Progenitor cell of endocrine pancreas (in vitro differentiated cells): ENCODE measurements at places on chromosomes 3 and 15. TPM values are rescaled to one million over a fixed set of nuclear protein-coding genes. Genes with fewer than 3 reads are reported as not detected.

The SLMAP gene
- total RNA-seq: 64.7 and 65.8 TPM in 2 replicates

The GPR87 gene
- 0.18 TPM in 1 of 2 replicates, not detected in the other for total RNA-seq

The ALS2CL gene
- total RNA-seq: 3.5 and 3.7 TPM in 2 replicates

GRCh38 chr3:120438665-120439370 is 12.0 kb downstream of the FSTL1 start:
- no peak overlapping the region for H3K4me3 ChIP-seq
- DNase-seq: no peak
- peak overlapping the region; percentile 65 for H3K27ac ChIP-seq
- no peaks in the 10 kb centered on the region for H3K27me3 ChIP-seq
- H3K36me3 ChIP-seq: peaks cover 12% of the 10 kb centered on the region

- H3K27me3 ChIP-seq: no peaks in the 10 kb centered on the region
- no peak for DNase-seq
- peaks cover 5% of the 10 kb centered on the region for H3K36me3 ChIP-seq
These were observed 29.9 kb upstream of the TJP1 start for GRCh38 chr15:29852201-29852600.

GRCh38 chr15:41934843-41935242 is 37.5 kb downstream of the EHD4 start:
- peaks cover 21% of the 10 kb centered on the region for H3K4me1 ChIP-seq
- H3K4me3 ChIP-seq: no peak overlapping the region
- no peaks in the 10 kb centered on the region for H3K27me3 ChIP-seq
- DNase-seq: no peak
- peaks cover 7% of the 10 kb centered on the region for H3K36me3 ChIP-seq

GRCh38 chr3:15294929-15295328 is 37.5 kb downstream of the SH3BP5 start:
- peaks cover 19% of the 10 kb centered on the region for H3K4me1 ChIP-seq
- no peak overlapping the region for H3K4me3 ChIP-seq
- H3K36me3 ChIP-seq: peaks cover 1% of the 10 kb centered on the region
- no peak for DNase-seq

GRCh38 chr3:11283139-11283475 is 10.9 kb downstream of the ATG7 start:
- H3K4me1 ChIP-seq: no peaks in the 10 kb centered on the region
- DNase-seq: no peak
- H3K4me3 ChIP-seq: no peak overlapping the region

- H3K4me1 ChIP-seq: peaks cover 31% of the 10 kb centered on the region
- peak; percentile 72 for DNase-seq
These were observed 733 bp downstream of the RNF111 start for GRCh38 chr15:58988006-58988785.

- peaks cover 21% of the 10 kb centered on the region for H3K27me3 ChIP-seq
- H3K4me3 ChIP-seq: no peak within 1 kb of the TSS
- peaks cover 10% of the 10 kb centered on the region for H3K4me1 ChIP-seq
These were observed at the start of gene AGBL1 for GRCh38 chr15:86079508-86080266. Gene AGBL1, plus strand, starts transcription at chr15:86079871.

DNA sequence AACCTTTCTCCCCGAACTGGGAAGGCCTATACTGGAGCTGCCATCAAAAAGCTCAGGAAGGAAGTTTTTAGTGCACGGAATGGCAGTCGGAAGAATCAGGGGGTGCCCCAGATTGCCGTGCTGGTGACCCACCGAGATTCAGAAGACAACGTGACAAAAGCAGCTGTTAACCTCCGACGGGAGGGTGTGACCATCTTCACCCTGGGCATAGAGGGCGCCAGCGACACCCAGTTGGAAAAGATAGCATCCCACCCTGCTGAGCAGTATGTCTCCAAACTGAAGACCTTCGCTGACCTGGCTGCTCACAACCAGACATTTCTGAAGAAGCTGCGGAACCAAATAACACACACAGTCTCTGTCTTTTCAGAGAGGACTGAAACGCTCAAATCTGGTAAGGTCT is 48.2 kb downstream of the COL6A6 start:
- H3K27me3 ChIP-seq: no peaks in the 10 kb centered on the region
- no peak overlapping the region for H3K4me3 ChIP-seq
- H3K4me1 ChIP-seq: no peaks in the 10 kb centered on the region

- H3K27ac ChIP-seq: no peak overlapping the region
- no peaks in the 10 kb centered on the region for H3K27me3 ChIP-seq
- no peak overlapping the region for H3K4me3 ChIP-seq
These were observed 187.5 kb downstream of the KLHL25 start for GRCh38 chr15:85607141-85607806.

DNA sequence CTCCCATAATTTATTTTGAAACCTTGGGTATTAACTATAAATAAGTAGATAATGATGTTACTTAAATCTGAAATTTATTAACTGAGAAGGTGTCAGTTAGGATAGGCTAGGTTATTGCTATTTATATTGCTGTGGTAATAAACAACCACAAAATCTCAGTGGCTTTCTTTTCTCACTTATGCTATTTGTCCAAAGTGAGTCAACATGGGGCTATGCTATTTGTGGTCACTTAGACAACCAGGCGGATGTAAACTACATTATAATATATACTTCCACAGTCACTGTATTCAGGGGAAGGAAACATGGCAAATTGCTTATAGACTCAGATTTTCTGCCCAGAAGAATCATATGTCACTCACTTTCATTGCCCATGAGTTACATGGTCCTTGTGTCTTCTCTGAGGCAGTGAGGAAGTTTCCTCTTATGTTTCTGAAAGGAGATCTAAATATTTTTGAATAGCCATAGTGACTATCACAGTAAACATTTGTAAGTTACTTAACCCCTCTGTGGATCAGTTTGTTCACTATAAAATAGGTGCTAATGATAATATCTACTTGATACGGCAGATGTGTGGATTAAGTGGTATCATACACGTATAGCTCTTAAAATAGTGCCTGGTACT is 19.8 kb downstream of the HMG20A start:
- peaks cover 3% of the 10 kb centered on the region for H3K4me1 ChIP-seq
- H3K36me3 ChIP-seq: no peaks in the 10 kb centered on the region
- no peak overlapping the region for H3K27ac ChIP-seq
- no peak overlapping the region for H3K4me3 ChIP-seq
- no peaks in the 10 kb centered on the region for H3K27me3 ChIP-seq

DNA sequence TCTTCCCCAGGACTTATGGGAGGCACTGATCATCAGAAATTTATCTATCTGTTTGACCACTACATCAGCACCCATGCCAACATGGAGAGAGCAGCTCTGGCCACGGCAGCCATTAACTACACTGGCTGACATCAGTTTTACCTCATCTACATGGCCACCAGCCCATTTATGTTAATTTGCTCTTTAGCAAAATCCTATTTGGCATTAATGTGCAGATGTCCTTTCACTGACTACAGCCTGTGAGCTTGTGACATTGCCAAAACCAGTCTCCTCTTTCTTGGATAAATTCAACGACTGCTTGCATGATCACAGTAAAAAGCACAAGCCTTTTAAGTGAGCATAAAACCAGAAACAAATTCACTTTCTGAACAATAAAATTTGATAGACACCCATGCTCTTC is 47.5 kb downstream of the NR1I2 start:
- no peak for DNase-seq
- H3K27ac ChIP-seq: no peak overlapping the region
- H3K27me3 ChIP-seq: no peaks in the 10 kb centered on the region
- H3K4me3 ChIP-seq: no peak overlapping the region
- peaks cover 6% of the 10 kb centered on the region for H3K36me3 ChIP-seq
- peaks cover 6% of the 10 kb centered on the region for H3K4me1 ChIP-seq

GRCh38 chr15:74038707-74039655 is 43.4 kb downstream of the GOLGA6A start:
- peaks cover 2% of the 10 kb centered on the region for H3K36me3 ChIP-seq
- no peaks in the 10 kb centered on the region for H3K27me3 ChIP-seq
- DNase-seq: no peak
- H3K27ac ChIP-seq: no peak overlapping the region

- no peak overlapping the region for H3K27ac ChIP-seq
- H3K27me3 ChIP-seq: no peaks in the 10 kb centered on the region
- H3K36me3 ChIP-seq: peaks cover 5% of the 10 kb centered on the region
- DNase-seq: no peak
- H3K4me1 ChIP-seq: no peaks in the 10 kb centered on the region
These were observed 10.7 kb upstream of the TRPM7 start for GRCh38 chr15:50697109-50697797.

DNA sequence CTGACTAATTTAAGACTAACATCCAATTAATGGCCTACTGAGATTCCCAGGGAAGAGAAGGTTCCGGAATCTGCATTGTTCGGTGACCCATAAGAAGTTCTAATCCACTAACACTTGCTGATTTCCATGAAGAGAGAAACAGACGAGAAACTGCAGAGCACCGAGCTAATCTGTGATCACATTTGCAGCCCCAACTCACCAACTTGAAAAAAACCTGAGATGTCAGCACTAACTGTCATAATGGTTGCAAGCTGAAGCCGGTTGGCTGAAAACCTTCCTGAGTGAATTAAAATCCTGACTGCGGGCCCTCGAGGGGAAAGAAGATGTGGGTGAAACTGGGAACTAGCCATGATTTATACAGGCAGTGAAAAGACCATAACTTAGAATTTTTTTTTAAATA is 204.8 kb upstream of the IGF1R start:
- no peak for DNase-seq
- H3K27ac ChIP-seq: no peak overlapping the region
- peaks cover 26% of the 10 kb centered on the region for H3K27me3 ChIP-seq
- H3K4me1 ChIP-seq: no peaks in the 10 kb centered on the region

GRCh38 chr3:128448491-128448890 is 18.2 kb downstream of the DNAJB8 start:
- no peaks in the 10 kb centered on the region for H3K36me3 ChIP-seq
- DNase-seq: no peak
- no peak overlapping the region for H3K27ac ChIP-seq
- peaks cover 8% of the 10 kb centered on the region for H3K4me1 ChIP-seq
